CD4-positive, alpha-beta memory T cell (primary cell): ENCODE measurements at places on chromosomes 7 and 10. TPM values are rescaled to one million over a fixed set of nuclear protein-coding genes. Genes with fewer than 3 reads are reported as not detected.

Gene AGR3
- total RNA-seq, result not detected

Gene TLL2
- total RNA-seq, result not detected

Gene CFAP70
- 5.6 TPM for total RNA-seq

Gene ACTA2
- total RNA-seq, result 13.2 TPM

Gene SYT15
- total RNA-seq, result 0.99 TPM

Gene UTF1
- not detected for total RNA-seq

Gene PRSS37
- total RNA-seq, result not detected

Gene BBIP1
- 46.8 TPM for total RNA-seq

Gene C7orf33
- not detected for total RNA-seq

Gene CAV1
- not detected for total RNA-seq

Gene NUPR2
- total RNA-seq, result 1.2 TPM

Gene DGKI
- not detected for total RNA-seq

Gene TMEM225B
- 1.0 TPM for total RNA-seq

Gene OPN4
- total RNA-seq, result not detected

Gene ATOH7
- total RNA-seq, result not detected

Gene FOXI2
- total RNA-seq, result not detected

Gene SORCS1
- total RNA-seq, result not detected

Gene NT5C3A
- 44.3 TPM for total RNA-seq

Gene RBM20
- total RNA-seq, result not detected

Gene PTPRN2
- 1.7 TPM for total RNA-seq

Gene MMP21
- 0.61 TPM for total RNA-seq

Gene PDZD7
- 1.8 TPM for total RNA-seq

Gene UPK3B
- total RNA-seq, result 3.3 TPM

Gene C10orf105
- total RNA-seq, result 0.11 TPM

Gene LIPK
- total RNA-seq, result not detected

Gene NME8
- total RNA-seq, result not detected

Gene GPAM
- 8.8 TPM for total RNA-seq

Gene MKX
- not detected for total RNA-seq

Gene IQUB
- total RNA-seq, result 0.49 TPM

Gene PDIA4
- total RNA-seq, result 82.8 TPM

Gene VENTX
- total RNA-seq, result not detected

Gene ANKRD30A
- total RNA-seq, result not detected

Gene CRPPA
- 1.1 TPM for total RNA-seq

Gene CUL2
- 37.8 TPM for total RNA-seq

Gene PRKCQ
- total RNA-seq, result 71.5 TPM

Gene RSPH10B2
- total RNA-seq, result 0.70 TPM
